ENCODE measurements at places on chromosomes 2 and 18.

GRCh38 chr18:36759167-36759776 lies 69.5 kb downstream of the TPGS2 start:
- DNase-seq = no peak

GRCh38 chr18:43705850-43706249 lies 428.6 kb upstream of the SYT4 start:
- no peak for DNase-seq

DNA sequence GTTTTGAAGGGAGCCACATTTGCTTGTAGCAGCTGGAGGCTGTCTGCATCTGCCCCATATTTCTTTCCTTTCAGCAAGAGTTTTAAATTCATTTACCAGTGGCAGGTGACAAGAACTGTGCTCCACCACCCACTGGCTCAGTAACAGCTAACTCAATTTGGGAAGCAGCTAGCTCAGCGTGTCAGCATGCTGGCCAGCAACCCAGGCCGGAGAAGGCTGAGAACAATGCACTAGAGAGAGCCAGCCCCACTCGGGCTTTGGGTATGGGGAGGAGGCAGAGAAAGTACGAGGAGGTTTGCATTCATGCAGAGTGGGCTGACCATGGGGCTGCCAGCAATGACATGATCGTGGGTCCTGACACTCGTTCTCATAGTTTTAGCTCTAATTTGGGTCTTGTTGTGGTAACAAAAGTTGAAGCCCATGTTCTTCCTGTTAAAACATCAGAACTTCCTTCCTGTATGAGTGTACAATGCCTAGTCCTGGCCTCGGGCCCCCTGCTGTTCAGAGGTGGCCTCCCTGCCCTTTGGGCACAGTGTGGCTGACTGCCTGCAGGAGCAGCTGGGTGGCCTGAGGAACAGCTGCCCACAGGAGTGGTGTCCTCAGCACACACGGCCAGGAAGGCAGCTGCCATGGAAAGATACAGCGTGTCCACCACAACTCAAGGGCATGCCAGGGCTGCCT lies 23.0 kb downstream of the CDC42EP3 start:
- DNase-seq = no peak

DNA sequence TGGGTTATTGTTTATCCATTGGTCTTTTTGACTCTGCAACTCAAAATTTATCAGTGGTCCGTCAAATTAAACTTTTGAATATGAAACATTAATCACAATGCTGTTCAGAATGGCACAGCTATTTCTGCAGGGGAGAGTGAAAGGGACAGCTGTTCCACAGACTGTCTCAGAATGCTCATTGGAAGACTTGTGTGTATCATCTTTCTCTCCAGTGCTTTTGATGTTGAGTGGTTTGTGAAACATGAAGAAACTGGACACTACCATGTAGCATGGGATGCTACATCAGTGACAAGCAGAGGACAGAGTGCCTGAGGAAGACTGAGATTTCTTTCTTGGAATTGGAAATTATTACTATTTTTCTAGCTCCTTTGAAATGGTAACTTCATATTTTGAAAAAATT lies 115.7 kb downstream of the PLCL1 start:
- DNase-seq = no peak

DNA sequence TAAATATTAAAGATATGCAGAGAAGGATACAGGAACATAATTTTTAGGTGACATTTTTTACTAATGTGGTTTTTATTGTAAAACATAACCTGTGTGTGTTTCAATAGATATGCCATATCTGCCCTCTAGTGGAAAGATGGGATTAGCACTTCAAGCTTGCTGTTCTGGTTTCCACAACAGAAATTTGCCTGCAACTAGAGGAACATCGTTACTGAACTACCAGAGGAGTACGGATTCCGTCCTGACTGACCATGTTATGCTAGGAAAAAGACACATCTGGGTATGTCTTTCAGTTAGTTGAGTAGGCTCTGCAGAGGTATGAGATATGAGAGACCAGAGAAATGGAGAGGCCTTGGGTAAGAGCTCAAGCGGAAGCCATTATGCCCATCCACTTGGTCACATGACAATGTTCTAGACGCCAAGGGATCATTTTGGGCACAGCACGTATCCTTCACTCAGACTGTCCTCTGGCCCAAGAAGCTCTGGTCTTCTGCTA lies 104.9 kb downstream of the MBD2 start:
- DNase-seq = no peak

- DNase-seq = no peak
Observed at GRCh38 chr2:100243631-100244030, 78.7 kb downstream of the LONRF2 start.

DNA sequence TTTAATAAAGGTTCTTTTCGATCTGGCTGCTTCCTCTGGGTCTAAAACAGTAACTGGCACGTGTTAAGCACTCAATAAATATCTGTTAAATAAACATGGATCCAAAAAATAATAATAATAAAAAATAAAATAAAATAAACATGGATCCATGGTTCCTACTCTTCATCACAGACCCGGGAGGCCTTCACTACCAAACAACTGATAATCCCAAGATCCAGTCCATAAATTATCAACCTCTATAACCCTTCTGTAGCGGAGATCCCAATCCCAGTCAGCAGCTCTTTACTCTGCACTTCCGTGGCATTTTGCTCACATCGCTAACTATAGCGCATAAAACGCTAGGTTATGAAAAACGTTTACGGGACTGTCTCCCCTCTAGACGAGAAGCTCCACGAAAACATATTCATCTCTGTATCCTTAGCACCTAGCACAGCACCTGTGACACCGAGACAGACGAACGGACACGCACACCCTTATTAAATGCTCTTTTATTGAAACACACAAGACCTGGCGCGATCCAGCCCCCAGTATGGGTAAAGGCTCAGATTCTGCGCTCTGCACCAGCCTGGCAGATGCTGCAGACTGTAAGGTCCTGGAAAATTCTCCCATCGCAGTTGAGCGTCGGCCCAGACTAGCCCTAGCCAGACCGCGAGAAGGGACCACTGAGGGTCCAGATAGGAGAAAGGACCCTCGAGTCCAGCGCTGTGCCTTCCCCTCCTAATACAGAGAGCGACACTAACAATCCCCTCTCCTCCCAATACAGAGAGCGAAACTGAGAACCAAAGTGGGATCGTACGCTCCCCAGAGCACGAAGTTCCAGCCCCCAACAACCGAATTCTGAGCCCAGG lies 770 bp downstream of the NBAS start:
- DNase-seq = no peak

DNA sequence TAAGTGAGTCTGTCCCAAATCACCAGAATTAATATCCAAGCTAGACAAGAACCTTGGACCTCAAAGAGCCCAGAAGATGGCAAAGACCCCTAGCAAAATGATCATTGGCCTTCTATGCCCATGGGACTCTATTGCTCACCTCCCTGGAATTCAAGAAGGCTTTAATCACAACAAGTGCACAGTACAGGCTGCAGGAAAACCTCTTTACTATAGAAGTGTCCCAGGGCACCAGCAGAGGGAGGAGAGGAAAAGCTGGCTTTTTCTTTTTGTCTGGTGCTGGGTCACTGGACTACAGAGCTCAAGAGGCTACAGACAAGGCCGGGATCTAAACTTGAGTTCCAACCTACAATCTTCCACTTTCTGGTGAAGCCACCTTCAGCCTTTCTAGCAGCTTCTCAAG lies 88.3 kb upstream of the PPP1CB start:
- DNase-seq = no peak

GRCh38 chr2:202149155-202149762 lies 76.2 kb downstream of the KIAA2012 start:
- DNase-seq = no peak

GRCh38 chr2:223970343-223971128 lies 13.3 kb downstream of the MRPL44 start:
- DNase-seq = no peak
